ENCODE measurements at places on chromosomes 3 and 15.

- no peak for DNase-seq
Measured at GRCh38 chr3:171528102-171528501, 67.9 kb upstream of the TNIK start.

GRCh38 chr3:77025471-77025870 is 14.4 kb upstream of the ROBO2 start:
- DNase-seq: no peak

DNA sequence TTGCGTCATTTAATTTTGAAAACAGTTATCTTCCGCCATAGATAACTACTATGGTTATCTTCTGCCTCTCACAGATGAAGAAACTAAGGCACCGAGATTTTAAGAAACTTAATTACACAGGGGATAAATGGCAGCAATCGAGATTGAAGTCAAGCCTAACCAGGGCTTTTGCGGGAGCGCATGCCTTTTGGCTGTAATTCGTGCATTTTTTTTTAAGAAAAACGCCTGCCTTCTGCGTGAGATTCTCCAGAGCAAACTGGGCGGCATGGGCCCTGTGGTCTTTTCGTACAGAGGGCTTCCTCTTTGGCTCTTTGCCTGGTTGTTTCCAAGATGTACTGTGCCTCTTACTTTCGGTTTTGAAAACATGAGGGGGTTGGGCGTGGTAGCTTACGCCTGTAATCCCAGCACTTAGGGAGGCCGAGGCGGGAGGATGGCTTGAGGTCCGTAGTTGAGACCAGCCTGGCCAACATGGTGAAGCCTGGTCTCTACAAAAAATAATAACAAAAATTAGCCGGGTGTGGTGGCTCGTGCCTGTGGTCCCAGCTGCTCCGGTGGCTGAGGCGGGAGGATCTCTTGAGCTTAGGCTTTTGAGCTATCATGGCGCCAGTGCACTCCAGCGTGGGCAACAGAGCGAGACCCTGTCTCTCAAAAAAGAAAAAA is 1.2 kb downstream of the B2M start:
- no peak for DNase-seq

DNA sequence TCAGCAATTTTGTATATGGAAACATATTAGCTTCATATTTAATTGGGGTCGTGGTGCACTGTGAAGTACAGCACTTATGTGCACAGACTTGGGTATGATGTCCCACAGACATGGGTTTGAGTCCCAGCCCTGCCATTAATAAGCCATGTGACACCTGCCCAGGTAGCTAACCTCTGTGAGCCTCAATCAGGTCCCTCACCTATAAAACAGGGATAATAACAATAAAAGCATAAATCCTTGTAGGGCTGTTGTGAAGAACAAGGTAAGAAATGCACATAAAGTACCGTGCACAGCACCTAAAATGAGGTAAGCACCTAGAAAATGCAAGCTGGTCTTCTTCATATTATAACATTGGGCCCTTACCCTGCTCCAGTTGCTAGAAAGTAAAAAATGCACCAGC is 173.5 kb upstream of the WNT5A start:
- no peak for DNase-seq

DNA sequence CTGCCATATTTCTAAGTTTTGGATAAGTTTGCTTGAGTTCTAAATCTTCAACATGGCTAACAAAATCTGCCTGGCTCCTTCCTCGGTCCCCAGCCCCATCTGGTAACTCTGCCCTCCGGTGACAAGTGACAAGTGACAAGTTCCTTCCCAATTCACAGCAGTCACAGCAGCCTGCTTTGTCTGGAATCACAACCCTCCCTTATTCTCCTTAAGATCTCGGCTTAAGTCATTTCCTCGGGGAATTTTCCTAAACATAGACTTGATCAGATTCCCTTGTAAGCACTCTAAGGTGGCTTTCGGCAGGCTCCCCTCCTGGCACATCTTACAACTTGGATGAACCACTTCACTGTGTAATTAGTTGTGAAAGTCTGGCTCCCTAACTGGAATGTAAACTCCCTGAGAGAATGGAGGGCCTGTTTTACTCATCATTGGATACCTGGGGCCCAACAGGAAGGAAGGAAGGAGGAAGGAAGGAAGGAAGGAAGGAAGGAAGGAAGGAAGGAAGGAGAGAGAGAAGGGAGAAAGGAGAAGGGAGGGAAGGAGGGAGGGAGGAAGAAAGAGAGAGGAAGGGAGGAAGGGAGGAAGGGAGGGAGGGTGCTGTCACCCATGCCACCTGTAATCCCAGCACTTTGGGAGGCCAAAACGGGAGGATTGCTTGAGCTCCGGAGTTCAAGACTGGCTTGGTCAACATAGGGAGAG is 126.4 kb downstream of the SHQ1 start:
- no peak for DNase-seq

- no peak for DNase-seq
Measured at GRCh38 chr3:61417352-61417751, 144.0 kb upstream of the PTPRG start.

GRCh38 chr3:46865031-46865507 is 1.8 kb upstream of the MYL3 start:
- DNase-seq: no peak

DNA sequence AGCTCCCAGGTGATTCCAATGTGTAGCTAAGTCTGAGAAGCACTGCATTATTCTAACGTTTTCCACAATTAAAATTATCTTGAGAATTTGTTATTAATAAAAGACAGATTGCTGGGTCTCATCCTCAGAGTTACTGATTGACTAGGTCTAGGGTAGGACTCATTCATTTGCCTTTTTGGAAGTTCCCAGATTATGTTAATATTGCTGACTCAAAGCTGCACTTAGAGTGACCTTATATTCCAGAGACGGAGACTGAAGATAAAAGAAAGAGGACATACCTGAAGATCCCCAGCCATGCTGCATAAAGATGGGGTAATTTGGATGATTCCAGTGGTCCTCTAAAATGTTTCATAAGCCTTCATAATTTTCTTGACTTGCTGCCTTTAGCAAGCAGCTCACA is 81.8 kb downstream of the PLSCR2 start:
- DNase-seq: no peak

DNA sequence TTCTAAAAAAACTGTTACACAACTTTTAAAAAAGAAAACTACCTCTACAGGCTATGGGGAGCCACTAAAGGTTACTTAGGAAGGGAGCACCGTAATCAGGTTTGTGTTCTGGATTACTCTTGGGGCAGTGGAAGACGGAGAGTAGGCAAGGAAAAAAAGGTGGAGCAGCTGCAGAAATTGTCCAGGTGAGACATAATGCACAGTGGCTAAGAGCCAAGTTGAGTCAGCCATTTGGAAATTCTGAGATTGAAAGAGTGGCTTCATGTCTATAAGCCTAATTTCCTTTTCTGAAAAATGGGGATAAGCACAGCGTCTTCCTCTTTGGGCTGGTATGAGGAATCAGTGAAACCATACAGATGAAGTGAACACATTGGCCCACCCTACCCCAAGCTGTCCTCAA is 195.2 kb downstream of the CADPS start:
- no peak for DNase-seq

GRCh38 chr15:36334059-36334458 is 245.4 kb upstream of the CDIN1 start:
- no peak for DNase-seq

DNA sequence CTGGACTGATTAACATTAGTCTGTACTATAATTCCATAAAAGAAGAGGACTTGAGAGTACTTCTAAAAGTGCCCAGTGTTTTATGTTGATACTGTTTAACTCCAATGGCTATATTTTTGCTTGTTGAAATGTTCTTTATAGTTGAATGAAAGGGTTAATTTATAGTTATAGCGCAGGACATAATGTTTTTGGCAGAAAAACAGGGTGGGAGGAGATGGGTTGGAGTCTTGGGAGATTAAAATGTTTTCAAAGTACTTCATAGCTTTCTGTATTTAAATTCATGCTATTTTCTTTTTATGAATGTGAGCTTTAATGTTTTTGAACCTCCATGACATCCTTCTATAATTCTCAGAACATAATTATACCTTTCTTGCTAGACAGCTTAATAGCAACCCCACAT is 108.2 kb downstream of the CNTN3 start:
- DNase-seq: no peak

GRCh38 chr15:89401631-89402517 is 67.2 kb upstream of the POLG start:
- DNase-seq: no peak

- DNase-seq: no peak
Measured at GRCh38 chr3:115146032-115146417, 1.1 kb downstream of the ZBTB20 start.

GRCh38 chr3:53035825-53036619 is 9.9 kb downstream of the SFMBT1 start:
- DNase-seq: no peak

DNA sequence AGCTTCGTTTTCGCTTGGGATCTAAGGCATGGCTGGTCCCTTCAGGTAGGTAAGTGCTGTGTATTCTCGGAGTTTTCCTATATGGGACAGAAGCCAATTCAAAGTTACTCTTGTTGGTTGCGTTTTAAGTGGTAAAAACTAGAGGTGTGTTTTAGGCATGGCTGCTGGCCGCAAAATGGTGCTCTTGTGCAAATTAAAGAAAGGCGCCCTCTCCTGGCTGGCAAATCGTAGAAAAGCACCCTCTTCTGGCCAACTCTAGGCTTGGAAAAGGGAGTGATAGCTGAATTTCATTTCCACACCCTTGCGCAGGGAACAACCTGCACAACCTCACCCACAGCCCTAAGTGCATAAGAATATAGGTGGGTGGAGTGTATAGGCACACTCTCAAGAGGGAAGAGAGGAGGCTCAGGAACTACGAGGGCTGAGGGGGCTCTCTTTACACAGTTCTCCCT is 23.5 kb downstream of the DRD3 start:
- no peak for DNase-seq

DNA sequence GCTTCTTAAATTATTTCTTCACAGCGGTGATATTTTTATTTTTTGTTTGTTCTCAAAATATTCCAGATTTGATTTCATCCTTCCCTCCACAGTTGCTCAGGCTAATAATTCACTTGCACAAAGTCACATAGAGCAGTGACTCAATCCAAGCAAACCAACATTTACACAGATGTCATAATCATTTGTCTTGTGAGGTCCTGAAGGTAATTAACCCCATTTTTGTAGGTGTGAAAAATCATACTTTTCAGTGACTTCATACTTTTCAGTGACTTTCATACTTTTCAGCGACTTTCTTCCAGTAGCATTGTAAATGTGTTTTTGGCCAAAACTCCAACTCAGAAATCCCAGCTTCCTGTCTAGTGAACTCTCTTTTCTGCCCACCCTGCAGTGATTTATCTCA is 32.1 kb downstream of the CD200 start:
- DNase-seq: no peak

- peak; percentile 36 for DNase-seq
Measured at GRCh38 chr3:31077021-31077601, 182.7 kb upstream of the GADL1 start.

- DNase-seq: no peak
Measured at GRCh38 chr3:14609506-14609905, 42.1 kb upstream of the CCDC174 start.

GRCh38 chr3:147872568-147872967 is 463.4 kb downstream of the ZIC1 start:
- DNase-seq: no peak

DNA sequence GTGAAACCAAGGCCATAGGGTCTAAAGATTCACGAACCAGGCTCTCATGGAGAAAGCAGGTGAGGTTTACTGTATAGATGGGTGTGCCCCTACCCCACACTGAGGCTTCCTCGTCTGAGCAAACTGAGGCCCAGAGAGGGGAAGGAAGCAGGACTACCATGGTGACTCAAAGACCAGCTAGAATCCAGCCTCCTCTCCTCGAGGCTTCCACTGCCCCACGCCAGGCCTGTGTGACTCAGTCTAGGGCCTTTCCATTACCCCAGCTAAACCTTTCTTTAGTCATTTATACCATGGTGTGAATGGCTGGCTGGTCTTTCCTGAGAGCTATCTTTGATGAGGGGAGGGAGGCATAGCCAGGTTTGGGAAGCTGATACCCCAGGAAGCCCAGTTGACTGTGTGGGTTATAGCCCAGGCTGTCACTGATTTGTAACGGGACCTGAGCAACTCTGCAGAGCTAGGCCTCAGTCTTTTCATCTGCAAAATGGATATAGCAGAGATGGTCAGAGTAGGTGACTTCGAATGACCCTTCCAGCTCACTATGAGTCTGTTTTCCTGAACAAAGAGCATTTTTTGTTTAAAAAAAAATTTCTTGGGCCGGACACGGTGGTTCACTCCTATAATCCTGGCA is 3.0 kb upstream of the RHO start:
- no peak for DNase-seq

DNA sequence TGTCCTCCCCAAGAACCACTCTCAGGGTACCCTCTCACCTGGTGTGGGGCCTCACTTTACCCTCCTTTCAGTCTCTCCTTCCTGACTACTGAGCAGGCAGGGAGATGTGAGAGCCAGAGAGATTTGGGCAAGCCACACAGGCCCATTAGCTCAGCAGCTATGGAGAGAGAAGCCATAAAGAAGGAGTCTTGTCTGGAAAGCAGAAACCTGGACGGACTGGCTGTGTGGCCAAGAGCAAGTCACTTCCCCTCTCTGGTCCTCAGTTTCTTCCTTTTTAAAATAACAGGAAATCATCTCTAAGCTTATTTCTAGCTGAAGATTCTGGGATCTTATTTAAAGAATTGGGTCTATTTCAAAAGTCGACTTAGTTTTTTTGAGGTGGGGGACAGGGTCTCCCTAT is 65.8 kb upstream of the ZNF148 start:
- no peak for DNase-seq

- no peak for DNase-seq
Measured at GRCh38 chr15:32694222-32694983, 23.4 kb upstream of the GREM1 start.

- DNase-seq: no peak
Measured at GRCh38 chr3:136925425-136926190, 32.2 kb upstream of the IL20RB start.

DNA sequence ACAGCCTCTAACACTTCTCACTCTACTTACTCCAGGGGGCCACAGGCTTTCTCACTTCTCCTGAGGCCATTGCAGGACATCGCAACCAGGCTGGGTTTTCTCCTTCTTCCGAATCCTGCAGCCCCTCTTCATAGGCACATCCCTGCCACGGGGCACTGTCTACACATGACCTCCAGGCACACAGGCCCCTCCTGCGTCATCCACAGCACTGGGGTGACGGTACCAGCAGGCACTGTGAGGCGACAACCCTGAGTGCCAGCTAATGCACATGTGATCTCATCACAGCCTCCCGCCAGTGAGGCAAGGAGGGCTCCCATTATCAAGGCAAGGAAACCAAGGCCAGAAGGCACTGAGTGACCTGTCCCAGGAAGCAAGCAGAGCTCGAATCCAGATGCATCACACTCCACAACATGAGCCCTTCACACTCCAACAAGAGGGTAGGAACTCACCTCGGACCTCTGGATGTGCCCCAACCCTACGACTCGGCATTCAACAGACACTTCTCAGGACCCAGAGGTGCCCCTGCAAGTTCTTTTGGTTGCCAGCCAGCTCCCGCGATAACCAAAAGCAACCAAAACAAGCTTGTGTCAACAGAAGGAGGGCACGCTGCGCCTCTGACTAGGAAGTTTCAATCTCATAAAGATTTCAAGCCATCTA is 16.7 kb downstream of the FAM174B start:
- no peak for DNase-seq

DNA sequence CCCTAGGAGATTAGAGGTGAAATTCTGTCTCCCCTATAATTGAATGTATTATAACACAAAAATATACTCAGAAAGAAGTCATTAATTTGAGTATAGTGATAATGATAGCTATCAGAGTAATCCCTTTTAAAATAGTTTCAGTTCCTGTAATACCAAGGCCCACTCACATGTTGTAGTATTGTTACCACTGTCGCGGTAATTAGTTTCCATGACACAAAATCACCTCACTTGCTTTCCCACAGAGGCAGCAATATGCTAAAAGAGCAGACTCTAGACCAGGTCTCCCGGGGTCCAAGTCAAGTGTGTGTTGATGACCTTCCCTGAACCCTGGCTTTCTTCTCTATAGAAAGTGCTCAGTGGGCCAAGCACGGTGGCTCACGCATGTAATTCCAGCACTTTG is 39.5 kb upstream of the NSMCE3 start:
- no peak for DNase-seq

All from stimulated activated CD4-positive, alpha-beta T cell treated with anti-CD3 and anti-CD28 coated beads, Interleukin-1b, Interleukin-23, amount 100 ng/mL, for 24 hours (primary cell).